ENCODE measurements at places on chromosomes 1 and 21.
A peak's percentile ranks its signal among the peaks of the same experiment; 100 is the strongest.

DNA sequence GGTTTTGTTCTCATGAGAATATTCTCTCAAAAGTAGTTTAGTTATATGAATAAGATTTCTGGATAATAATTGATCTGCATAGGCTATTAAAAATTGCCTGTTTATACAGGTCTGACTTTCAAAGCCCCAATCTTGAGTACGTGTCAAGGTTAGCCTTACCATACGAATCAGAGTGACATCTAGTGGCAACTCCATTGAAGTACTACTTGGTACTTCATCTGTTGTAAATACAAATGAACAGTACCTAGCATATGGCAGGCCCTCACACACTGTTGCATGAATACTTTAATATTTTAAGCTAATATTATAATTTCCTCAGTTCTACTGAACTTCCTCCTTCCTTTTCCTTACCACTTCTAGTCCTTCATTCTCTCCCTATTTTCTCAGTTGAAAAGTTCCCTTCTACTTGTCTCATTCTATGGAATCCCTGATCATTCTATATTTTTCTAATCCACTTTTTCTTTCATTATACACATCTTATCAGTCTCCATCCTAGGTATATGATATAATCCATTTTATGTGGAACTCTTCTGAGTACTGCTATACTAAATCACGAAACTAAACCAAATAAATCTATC is 101.2 kb downstream of the AKT3 start:
- peak; percentile 78 for DNase-seq

- no peak for DNase-seq
Observed at GRCh38 chr1:150534002-150534401, 15.2 kb upstream of the ADAMTSL4 start.

DNA sequence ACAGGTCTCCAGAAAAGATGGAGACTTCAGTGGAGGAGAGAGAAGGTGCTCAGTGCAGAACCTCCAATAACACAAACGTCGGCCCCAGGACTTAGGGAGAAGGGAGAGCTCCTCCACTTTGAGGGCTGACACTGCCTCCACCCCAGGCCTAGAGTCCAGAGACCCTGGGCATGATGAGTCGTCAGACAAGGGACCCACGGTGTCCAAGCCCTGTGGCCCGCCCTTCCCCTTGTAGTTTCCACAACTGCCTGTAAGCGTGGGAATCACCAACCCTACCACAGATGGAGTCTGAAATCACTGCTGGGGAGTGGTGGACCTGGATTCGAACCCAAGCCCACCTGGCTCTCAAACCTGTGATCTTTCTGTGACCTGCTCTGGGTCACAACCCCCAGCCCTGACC is 281.1 kb downstream of the NPHP4 start:
- no peak for DNase-seq

DNA sequence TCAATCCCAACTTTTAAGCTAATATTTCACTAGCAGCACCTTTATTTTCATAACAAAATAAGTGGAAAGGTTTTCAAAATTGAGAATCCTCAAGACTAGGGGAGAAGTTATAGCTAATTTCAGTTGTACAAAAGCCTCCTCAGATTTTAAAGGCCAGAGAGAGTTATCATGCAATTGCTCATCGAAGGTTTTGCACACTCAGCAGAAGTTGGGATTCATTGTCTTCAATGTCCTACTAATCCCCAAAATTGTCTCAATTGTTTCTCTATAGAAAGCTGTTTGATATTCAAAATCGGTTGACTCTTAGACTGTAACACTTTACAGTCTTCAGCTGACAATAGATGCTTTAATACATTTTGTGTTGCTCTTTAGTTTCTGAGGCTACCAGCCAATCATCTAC is 170.7 kb upstream of the TNR start:
- DNase-seq: no peak

DNA sequence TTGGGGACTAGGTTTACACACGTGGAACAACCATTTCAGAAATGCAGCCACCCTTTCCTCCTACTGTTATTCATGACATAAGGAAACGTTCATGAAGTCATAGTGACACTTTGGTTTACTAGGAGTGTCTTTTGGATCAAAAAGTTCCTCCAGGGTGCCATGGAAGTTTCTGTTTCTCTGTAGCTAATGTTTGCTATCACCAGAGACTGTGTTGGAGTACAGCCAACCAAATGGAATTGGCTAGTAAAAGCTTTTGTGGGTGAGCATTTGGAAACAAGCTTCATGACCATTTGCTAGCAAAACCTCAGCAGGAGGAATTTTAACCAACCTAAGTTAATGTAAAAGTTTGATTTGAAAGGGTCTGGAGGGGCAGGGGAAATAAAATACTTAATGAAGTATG is 43.9 kb upstream of the ADGRL2 start:
- DNase-seq: no peak

GRCh38 chr1:216476341-216476740 is 53.1 kb upstream of the USH2A start:
- no peak for DNase-seq

DNA sequence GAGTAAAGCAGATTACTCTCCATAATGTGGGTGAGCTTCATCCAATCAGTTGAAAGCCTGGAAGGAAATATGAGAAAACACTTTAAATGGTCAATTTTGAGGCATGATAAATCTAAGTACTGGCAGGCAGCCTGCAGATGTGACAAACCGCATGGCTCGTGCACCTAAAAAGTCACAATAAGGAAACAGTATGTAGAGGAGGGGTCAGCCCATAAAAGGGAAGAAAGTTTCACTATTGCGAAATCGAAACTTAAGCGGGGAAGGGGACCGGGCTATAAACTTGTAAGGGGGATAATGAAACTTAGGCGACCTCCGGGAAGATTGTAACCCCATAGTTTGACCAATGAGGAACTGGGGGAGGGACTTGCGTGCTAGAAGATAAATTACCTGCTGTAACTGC is 109.8 kb downstream of the PLPPR4 start:
- no peak for DNase-seq

DNA sequence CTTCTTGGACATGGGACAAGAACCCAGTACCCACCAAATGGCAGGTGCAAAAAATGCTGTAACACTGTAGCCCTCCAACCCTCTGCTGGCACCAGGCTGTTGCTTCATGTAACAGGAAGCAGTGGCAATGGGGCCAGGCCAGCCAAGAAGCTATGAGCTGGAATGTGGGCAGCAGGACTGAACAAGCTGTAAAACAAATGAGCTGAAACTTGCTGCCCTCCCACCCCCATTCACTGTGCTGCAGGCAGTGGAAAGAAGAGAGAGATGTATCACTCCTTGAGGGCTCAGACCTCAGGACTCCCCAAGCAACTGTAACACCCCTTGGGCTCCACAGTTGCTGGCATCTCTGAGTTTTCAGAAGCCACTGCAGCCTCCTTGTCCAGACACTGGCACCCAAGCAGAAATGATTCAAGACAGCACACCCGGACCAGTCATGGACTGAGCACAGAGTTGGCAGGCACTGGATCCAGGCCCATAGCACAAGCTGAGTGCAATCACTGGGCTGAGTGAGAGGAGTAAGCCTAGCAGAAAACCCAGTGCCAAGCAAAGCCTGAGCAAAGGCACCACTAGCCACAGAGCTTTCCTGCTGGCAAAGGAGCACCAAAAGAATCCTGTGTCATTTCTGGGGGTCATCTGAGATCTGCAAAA is 321.4 kb upstream of the CXADR start:
- DNase-seq: no peak

- no peak for DNase-seq
Observed at GRCh38 chr1:180560200-180560867, 1.6 kb downstream of the OVAAL start.

DNA sequence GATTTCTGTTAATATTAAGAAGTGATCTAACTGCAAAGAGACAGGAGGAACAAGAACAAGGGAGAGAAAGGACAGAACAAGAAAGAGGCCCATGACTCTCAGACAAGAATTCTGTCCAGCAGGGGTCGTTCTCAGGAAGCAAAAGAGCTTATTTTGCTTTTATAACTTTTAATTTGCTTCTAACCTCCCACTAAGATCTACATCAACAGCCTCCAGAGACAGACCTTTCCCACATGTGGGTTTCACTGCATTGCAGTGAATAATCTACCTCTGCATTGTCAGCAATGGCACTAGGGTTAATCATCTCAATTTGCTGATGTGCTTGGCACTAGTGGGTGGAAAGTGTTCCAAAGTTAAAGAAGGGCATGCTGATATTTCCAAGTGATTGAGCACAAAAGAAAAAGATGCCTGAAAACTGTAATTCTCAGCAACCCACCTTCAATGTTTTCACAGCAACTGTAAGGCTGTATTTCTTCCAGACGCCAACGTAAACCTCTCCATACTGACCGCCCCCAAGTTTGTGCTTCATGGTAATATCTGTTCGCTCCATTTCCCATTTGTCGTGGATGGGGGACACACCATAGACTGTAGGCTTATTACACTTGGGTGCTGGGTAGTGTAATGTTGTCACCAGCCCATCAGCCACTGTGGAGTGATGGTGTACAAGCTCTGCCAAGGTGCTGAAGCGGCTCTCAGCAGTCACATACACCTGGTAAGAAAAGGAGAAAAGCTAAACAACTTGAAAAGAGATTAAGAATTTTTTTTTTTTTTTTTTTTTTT is 39.5 kb downstream of the TOR3A start:
- DNase-seq: peak; percentile 64

Data from SK-MEL-5 (cell line).